ENCODE measurements at places on chromosomes 4 and X. TPM values are rescaled to one million over a fixed set of nuclear protein-coding genes. Genes with fewer than 3 reads are reported as not detected.

SLITRK4 gene
- 0.15 TPM for total RNA-seq

IQSEC2 gene
- total RNA-seq, result 4.3 TPM

FAM9B gene
- not detected for total RNA-seq

FAM184B gene
- total RNA-seq, result not detected

GABRE gene
- 22.9 TPM for total RNA-seq

FGB gene
- not detected for total RNA-seq

FGF13 gene
- total RNA-seq, result 6.2 TPM

PSMD10 gene
- 96.7 TPM for total RNA-seq

PPARGC1A gene
- total RNA-seq, result not detected

MAGEA12 gene
- total RNA-seq, result not detected

TMEM154 gene
- total RNA-seq, result 0.53 TPM

FDCSP gene
- total RNA-seq, result not detected

ALB gene
- total RNA-seq, result not detected

CPZ gene
- 33.7 TPM for total RNA-seq

XAGE1A gene
- not detected for total RNA-seq

IL1RAPL1 gene
- under 0.01 TPM for total RNA-seq

PTPN13 gene
- 35.5 TPM for total RNA-seq

CENPE gene
- total RNA-seq, result 3.9 TPM

CAMK2D gene
- total RNA-seq, result 63.4 TPM

TEX13B gene
- not detected for total RNA-seq

NCAPG gene
- 1.5 TPM for total RNA-seq

FANCB gene
- 1.6 TPM for total RNA-seq

CT47B1 gene
- total RNA-seq, result not detected

TCEAL8 gene
- total RNA-seq, result 49.6 TPM

BTK gene
- not detected for total RNA-seq

GPR143 gene
- total RNA-seq, result not detected

SFRP2 gene
- total RNA-seq, result not detected

TEX13C gene
- total RNA-seq, result not detected

SPANXA2 gene
- not detected for total RNA-seq

VEGFC gene
- 27.3 TPM for total RNA-seq

IL15 gene
- total RNA-seq, result 6.9 TPM

ZXDA gene
- total RNA-seq, result 3.8 TPM

XAGE2 gene
- not detected for total RNA-seq

GABRA4 gene
- total RNA-seq, result not detected

TCP11X2 gene
- total RNA-seq, result not detected

LRP2BP gene
- 0.38 TPM for total RNA-seq

CYSLTR1 gene
- not detected for total RNA-seq

ACOX3 gene
- 17.7 TPM for total RNA-seq

MAGED4B gene
- 33.7 TPM for total RNA-seq

SLC25A6 gene
- 212 TPM for total RNA-seq

CSAG3 gene
- not detected for total RNA-seq

HTN1 gene
- not detected for total RNA-seq

KCTD8 gene
- total RNA-seq, result 0.47 TPM

DCAF8L2 gene
- not detected for total RNA-seq

RS1 gene
- not detected for total RNA-seq

ASB9 gene
- not detected for total RNA-seq
